ENCODE measurements at places on chromosomes 1 and 21.
A peak's percentile ranks its signal among the peaks of the same experiment; 100 is the strongest.

GRCh38 chr1:55154616-55155015 is 60.5 kb downstream of the USP24 start:
- no peak for DNase-seq

DNA sequence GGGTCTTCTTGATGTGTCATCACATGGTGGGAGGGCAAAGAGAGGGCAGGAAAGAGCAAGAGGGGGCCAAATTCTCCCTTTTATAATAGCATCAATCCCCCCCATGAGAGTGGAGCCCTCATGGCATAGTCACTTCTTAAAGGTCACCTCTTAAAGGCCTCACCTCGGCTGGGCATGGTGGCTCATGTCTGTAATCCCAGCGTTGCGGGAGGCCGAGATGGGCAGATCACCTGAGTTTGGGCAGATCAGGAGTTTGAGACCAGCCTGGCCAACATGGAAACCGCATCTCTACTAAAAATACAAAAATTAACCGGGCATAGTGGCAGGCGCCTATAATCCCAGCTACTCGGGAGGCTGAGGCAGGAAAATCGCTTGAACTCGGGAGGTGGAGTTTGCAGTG is 170.1 kb downstream of the PGBD5 start:
- no peak for DNase-seq

DNA sequence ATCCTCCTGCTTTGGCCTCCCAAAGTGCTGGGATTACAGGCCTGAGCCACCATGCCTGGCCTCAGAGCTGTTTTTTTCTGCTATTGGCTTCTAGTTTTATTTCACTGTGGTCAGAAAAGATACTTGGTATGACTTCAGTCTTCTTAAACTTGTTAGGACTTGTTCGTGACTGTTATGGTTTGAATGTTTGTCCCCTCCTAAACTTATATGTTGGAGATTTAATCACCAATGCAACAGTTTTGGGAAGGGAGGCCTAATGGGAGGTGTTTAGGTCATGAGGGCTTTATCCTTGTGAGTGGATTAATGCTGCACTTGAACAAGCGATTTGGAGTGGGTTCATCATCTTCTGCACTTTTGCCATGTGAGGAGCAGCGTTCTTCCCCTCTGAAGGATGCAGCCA is 24.5 kb upstream of the SOD1 start:
- DNase-seq: no peak

DNA sequence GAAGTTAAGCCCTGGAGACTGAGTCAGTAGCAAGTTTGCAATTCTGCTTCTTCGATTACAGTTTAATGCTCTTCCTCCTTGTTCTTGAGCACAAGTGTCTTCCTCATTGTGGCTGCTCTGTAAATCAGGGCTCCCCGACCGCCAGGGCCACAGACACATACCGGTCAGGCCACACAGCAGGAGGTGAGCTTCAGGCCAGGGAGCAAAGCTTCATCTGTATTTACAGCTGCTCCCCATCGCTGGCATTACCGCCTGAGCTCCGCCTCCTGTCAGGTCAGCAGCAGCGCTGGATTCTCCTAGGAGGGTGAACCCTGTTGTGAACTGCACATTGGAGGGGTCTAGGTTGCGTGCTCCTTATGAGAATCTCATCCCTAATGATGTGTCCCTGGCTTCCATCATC is 1.7 kb upstream of the TRAPPC10 start:
- DNase-seq: no peak

DNA sequence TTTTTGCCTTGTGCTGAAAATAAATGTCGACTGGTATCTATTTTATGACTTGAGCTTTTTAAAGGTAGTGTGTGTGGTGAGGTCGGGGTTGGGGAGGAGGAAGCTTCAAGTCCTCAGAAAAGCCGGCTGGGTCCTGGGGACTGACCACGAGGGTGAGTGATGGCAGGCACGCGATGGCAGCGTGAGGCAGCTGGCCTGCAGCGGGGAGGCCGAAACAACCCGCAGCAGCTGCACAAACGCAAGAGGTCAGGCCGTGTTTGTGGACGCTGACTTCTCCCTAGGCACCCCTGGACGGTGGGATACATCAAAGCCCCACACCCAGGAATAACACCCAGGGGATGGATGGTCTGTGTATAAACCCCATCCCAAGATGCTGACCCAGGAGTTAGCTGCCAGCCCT is 51.4 kb downstream of the ZBTB18 start:
- no peak for DNase-seq

DNA sequence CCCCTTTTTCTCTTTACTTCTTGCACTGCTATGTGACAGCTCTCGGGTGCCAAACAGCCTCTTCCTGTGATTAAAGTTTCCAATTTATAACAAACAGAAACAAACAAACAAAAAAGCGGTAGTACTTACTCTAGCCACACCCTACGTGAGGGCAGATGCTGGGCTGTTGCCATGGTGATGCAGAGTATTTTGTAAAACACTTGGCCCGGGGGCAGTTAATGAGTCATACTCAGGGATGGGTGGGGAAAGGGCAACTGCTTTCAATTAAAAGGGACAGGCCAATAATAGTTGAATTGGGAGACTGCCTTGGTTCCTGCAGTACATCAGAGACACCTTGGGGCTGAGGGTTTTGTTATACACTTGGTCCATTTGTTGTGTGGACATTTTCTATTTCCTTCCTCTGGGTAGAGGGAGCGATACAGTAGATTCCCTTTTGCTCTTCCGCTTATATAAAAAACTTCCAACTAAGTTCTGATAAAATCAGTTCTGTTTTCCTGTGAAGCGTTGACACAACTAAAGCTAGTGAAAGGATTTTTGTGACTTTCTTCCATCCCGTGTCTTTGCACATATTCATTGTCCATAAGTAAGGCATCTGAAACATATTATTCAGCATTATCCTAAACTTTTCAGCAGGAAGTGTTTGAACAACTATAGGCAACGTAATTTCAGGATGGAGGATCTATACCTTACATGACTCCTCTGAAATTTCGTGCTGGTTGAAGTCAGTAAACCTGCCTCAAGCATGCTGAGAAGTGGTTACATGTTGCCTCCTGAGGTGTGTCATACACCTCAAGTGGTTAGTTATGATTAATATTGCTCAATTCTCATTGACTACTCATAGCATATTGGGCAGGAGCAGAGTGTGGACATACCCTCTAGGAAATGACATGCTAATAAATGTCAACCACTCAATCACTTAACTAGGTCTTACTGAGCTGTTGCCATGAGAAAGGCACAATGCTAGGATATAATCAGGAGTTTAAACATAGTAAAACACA is 36.7 kb upstream of the THEM4 start:
- DNase-seq: peak; percentile 64

- DNase-seq: no peak
Observed at GRCh38 chr1:48936436-48936835, 159.7 kb upstream of the BEND5 start.

- DNase-seq: no peak
Observed at GRCh38 chr1:218948446-218948845, 225.2 kb upstream of the LYPLAL1 start.

- no peak for DNase-seq
Observed at GRCh38 chr1:209659909-209660308, 7.7 kb upstream of the LAMB3 start.

DNA sequence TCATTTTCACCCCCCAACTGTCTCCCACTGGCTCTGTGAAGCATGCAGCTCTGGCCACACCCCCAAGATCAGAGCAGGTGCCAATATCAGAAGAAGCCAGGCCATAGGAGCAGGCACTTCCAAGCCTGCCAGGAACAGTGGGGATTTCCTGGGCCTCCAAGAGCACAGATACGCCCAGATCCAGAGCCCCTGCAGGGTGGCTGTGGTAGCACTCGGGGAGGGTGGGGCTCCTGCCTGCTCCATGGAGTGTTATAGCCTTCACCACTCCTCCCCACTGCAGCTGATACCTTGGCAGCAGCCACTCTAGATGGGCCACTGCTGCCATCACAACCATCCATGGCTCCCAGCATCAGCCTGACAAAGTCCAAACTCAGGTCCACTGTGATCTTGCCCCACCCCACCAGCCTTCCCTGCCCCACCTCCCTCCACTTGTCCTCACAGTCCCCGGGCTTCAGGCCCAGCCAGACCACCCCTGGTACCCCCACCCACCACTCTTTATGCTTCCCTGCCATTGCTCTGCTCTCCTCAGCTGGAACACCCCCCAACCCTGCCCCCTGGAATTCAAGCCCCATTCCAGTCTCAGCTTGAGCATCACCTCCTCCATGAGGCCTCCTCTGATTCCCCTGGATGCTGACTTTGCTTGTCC is 448.3 kb downstream of the MATN1 start:
- no peak for DNase-seq

DNA sequence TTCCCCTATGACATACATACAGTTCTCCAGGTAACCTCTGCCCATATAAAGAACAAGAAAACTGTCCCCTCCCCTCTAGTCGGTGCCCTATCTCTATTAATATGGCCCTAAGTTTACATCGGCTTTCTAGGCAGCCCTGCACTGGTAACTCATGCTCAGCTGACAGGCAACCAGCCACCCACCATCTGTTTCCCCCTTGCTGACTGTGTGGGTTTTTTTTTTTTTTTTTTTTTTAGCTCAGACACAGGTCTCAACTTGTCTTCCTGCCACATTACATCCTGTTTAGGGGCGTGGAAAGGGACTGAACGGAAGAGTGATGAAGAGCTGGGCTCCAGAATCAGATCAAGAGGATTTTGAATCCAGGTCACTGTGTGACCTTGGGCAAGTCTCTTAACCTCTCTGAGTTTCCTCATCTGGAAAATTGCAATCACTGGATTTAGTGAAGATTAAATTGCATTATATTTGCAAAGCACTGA is 14.0 kb downstream of the LAPTM5 start:
- no peak for DNase-seq

- no peak for DNase-seq
Observed at GRCh38 chr1:6889875-6890480, 104.7 kb downstream of the CAMTA1 start.

DNA sequence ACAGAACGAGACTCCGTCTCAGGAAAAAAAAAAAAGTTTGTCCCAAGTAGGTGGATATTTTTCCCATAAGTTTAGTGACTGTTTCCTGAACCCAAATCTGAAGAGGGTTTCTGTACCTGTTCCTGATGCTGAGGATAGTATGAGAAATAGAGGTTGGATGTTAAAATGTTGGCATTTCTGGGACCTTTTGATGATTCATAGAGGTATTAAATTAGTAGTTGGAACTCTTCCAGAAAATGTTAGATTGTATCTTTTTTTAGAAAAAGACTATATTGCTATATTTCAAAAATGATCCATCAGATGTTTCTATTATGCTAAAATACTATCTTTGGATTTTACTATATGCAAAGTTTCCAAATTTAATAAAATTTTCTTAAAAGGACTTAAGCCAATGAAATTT is 2.9 kb upstream of the CENPL start:
- DNase-seq: no peak

DNA sequence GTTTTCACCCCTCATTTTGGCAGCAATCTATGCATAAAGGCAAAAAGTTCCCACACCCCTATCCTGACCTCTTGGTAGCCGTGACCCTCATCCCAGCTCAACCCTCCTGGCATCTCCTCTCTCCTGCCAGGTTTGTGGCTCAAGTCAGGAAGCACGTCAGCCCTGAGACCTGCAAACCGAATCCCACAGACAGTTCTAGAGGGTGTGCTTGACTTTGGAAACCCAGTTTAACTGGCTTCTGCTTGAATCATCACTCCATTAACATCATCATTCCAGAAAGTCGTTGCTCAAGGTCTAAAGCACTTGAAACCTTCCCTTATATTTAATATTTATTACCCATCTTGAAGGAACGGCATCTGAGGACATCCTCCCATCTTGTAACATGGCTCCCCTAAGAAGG is 133.4 kb upstream of the ERG start:
- DNase-seq: no peak

DNA sequence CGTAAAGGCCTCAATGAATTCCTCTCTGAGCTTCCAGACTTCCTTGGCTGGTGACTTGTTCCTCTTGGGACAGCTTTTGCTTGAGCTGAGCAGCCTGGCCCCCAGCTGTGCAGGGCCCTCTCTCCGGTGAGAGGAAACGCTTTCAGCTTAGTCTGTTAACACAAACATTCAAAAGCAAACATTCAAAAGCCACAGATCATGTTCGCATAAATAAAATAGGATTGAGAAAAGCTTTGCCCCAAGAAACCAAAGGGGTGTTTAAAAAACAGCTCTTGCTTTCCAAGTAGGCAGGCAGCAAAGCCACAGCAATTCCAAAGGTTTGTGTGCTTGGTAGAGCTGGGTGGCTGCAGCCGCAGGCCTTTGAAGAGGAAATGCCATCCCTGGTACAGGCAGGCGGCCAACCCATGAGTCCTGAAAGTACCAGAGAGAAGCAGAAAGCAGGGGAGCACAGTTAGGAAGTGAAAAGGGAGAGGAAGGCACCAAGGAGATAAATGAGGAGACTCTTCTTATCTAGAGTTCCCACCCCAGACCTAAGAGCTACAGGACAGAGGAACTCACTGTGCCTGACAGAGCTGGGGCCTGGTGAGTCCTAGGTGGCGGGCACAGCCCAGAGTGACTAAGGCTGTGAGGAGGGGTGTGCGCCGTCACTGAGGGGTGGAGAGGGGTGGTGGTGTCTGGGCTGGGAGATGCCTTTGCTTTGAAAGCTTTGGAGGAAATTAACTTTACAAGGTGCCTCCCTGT is 48.4 kb downstream of the CCN1 start:
- DNase-seq: no peak

- no peak for DNase-seq
Observed at GRCh38 chr1:82099170-82099569, 298.4 kb downstream of the ADGRL2 start.

- DNase-seq: no peak
Observed at GRCh38 chr1:41358131-41359021, 2.9 kb upstream of the FOXO6 start.

- no peak for DNase-seq
Observed at GRCh38 chr1:47935856-47936255, 61.3 kb downstream of the TRABD2B start.

- DNase-seq: no peak
Observed at GRCh38 chr1:156505679-156506298, 5.2 kb upstream of the MEF2D start.

DNA sequence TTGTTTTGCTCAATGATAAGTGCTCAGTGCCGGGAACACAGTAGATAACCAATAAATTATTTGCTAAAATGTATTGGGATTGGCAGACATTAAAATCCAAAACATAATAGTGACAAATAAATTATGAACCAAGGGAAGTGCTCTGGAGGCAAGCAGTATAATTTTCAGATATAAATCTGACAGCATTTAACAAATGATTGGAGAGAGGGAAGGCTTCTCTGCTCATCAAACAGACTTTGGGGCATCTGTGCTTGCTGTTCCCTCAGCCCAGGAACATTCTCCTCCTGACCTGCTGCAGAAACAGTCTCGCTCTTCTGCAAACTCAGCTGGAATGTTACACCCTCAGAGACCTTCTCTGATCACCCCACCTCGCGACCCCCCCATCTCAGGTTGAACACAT is 2.2 kb downstream of the CD46 start:
- no peak for DNase-seq

DNA sequence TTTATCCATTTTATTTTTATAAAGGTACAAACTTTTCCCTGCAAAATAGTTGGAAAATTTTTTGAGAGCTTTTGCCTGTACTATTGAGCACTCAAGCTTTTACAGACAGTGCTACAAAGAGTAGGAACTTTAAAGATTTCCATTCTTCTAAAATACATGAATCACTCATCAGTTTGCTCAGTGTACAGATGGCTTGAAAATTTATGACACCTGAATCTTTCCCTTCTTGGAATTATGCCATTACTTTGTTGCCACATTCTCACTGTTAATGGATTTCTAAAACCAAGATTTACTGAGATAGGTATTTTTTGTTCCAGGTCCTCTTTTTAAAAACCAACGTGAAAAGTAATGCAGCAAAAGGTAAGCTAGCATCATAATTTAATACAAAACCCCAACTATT is 76.0 kb downstream of the GPATCH2 start:
- no peak for DNase-seq

GRCh38 chr1:145692785-145693443 is 14.3 kb downstream of the PDZK1 start:
- DNase-seq: no peak

Data from activated CD8-positive, alpha-beta memory T cell treated with anti-CD3 and anti-CD28 coated beads for 48 hours (primary cell).